ENCODE measurements at places on chromosomes 7 and 10.

DNA sequence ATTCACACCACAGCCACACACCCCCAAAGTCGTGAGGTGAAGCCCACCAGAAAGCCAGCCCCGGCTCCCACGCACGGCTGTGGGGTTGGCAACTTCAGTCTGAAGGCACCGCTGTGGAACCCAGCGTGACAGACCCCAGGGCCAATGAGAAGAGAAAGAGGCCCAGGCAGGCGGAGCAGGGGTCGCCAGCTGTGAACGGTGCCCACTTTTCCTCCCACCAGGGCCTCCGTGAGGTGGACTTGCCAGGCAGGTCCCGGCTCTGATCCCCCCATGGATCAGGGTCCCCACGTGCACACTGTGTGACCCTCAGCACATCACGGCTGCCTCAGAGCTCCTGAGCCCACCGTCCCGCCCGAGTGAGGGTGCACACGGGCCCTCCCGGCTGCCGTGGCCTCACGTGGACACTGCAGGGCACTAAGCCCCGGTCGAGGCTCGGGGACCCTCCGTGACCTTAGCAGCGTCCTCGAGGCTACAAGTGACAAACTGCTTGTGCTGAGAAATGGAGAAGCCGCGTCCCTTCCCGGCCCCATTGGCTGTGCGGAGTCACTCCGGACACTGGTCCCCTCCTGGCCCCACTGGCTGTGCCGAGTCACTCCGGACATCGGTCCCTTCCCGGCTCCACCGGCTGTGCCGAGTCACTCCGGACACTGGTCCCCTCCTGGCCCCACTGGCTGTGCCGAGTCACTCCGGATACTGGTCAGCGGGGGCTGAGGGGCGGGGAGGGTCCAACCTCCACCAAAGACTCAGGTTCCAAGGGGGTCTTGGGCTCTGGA lies 72.4 kb upstream of the PDGFA start:
- DNase-seq: no peak

DNA sequence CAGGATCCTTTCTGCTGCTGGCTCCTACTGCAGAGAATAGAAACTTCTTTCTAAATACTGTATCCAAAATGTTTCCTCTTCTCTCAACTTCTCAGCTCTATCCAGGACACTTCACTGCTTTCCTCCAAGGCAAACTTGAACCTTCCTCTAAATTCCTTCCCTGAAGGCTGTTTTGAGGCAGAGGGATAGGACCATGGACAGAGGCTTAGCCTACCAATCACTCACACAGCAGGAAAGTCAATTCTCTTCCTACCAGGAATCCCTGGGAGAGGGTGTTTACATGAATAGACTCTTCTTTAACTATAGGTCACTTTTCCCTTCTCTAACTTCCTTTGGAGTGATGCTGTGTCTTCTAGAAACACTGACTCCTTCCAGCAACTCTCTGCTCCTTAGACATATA lies 115.6 kb upstream of the MKLN1 start:
- DNase-seq: no peak

DNA sequence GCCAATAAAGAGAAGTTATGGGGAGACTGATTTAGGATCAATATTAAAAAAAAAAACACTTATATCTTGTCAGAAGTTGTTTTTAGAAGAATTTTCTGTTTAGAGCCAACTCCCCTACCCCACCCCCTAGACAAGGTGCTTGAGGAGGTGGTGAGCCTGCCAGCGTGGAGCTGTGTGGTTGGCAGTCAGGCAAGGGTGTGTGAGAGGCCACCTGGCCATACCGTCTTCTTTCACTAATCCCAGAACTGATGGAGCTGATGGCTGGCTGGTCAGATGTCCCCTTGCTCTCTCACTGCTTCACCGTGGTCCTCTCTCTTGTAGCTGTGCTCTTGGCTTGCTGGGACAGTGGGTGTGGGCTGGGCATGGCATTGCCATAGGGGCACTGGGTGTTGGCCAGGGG lies 34.3 kb downstream of the NACAD start:
- DNase-seq: no peak

DNA sequence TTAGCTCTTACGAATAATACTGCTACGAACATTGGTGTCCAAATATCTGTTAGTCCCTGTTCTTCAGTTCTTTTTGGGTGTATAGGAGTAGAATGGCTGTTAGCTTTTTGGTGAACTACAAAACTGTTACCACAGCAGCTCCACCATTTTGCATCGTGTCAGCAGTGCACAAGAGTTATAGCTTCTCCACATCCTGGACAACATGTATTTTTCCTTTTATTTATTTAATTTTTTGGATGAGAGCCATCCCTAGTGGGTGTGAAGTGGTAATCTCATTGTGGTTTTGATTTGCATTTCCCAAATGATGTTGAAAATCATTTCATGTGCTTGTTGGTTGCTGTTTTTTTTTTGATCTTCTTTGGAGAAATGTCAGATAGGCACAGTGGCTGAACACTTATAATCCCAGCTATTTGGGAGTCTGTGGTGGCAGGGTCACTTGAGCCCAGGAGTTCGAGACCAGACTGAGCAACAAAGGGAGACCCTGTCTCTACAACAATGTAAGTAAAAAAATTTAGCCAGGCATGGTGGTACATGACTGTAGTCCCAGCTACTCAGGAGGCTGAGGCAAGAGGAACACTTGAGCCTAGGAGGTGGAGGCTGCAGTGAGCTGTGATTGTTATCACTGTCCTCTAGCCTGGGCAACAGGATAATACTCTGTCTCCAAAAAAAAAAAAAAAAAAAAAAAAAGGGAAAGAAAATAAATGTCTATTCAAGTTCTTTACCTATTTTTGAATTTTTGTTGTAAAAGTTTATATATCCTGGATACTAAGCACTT lies 31.7 kb downstream of the TRIM24 start:
- no peak for DNase-seq

- no peak for DNase-seq
These were observed 67.9 kb downstream of the RNLS start for GRCh38 chr10:88515235-88515634.

DNA sequence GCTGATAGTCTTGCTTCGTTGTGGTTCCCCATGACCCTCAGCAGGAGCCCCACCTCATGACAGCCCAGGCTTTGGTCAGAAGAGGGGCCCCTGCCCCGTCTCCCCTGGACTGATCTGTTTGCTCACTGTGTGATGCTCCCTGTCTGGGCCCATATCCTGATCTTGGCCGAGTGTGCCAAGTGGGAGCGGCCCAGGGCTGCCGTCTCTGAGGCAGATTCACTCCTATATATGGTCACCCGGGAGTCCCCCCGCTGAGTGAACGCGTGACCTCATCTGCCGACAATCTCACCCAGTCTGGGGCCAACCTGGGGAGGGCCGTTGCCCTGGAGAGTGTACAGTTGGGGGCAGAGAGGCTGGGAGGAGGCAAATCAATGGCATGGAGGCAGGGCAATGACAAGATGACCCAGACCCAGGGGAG lies 34.5 kb downstream of the PPIF start:
- DNase-seq: no peak
